ENCODE measurements at places on chromosomes 4 and X.

GRCh38 chrX:85544609-85545008 is 165.1 kb upstream of the POF1B start:
- DNase-seq, result no peak

DNA sequence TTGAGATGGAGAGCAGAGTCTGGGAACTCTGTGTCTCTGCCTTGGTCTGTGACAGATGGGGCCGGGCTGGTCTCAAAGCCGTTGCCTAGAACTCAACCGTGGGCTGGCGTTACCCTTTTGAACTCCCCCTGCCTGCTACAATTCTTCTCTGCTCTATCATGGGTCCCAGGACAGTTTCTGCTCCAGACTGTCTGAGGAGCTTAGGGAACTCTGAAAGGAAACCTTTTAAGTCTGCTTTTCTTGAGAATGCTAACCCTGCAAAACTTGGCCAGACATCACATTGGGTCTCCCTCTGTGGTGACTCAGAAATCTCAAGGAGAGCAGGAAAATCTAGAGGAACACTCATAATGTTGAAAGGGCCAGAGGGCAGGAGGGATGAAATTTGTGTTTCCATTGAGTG is 240.6 kb downstream of the CBR4 start:
- no peak for DNase-seq

DNA sequence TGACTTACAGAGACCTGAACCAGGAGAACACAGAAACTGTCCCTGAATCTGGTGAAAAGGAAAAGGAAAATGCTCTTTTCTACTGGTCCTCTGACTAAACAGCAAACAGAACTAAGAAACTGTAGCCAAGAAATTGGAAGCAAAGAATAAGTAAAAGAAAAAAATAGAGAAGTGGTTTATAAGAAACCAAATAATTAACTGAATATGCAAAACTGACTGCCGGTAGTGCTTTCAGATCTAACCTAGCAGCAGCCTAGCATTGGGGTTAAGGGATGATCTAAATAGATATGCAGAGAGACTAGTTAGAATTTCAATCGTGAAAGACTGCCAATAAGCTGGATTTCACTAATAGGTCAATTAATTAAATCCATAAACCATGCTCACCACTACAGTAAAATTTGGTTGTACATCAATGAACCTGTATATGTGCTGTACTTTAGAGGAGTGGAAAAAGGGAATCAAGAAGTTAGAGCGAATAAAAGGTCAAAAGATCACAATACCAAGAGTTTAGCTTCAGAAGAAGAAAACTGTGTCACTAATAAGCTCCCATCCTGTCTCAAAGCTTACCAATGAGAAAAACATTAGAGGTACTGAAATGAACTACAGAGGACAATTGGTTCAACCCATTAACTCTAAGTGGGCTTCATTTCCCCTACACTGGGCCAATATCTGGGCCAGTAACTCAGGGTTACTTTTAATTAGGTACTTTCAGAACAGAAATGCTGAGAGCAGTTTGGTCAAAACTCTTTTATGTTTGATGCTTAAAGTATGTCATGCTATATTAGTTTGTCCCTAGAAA is 53.6 kb downstream of the KLHL13 start:
- no peak for DNase-seq

- DNase-seq, result no peak
Measured at GRCh38 chr4:137890812-137891211, 351.3 kb downstream of the SLC7A11 start.

DNA sequence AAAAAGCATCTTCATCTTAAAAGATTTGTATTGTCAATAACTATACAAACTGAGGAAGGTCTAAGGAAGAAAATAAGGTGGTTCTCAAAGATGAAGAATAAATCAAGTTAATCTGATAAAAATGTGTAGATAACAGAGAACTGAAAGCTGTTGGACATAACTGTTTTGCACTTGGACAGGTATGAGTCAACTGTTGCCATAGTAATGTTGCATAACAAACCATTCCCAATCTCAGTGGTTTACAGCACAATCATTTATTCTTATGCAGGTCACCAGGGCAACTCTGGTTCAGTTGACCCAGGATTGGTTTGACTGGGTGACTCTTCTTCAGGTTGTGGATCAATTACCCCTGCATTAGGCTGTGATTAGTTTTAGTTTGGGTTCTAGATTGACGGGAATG is 2197.7 kb downstream of the ARAP2 start:
- peak; percentile 49 for DNase-seq

DNA sequence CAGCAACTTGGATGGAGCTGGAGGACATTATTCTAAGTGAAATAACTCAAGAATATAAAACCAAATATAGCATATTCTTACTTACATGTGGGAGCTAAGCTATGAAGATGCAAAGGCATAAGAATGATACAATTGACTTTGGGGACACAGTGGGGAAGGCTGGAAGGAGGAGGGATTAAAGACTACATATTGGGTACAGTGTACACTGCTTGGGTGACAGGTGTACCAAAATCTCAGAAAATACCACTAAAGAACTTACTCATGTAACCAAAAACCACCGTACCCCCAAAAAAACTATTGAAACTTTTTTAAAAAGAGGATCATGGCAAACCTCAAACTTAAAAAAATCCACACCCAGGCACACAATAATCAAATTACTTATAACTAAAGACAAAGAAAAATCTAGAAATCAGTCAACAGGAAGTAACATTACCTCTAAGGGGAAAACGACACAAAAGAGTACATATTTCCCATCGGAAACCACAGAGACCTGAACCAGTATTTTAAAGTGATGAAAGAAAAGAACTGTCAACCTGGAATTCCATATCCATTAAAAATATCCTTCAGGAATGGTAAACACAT is 241.8 kb downstream of the PRDM5 start:
- no peak for DNase-seq

- no peak for DNase-seq
Measured at GRCh38 chr4:20984576-20984836, 284.2 kb downstream of the PACRGL start.

DNA sequence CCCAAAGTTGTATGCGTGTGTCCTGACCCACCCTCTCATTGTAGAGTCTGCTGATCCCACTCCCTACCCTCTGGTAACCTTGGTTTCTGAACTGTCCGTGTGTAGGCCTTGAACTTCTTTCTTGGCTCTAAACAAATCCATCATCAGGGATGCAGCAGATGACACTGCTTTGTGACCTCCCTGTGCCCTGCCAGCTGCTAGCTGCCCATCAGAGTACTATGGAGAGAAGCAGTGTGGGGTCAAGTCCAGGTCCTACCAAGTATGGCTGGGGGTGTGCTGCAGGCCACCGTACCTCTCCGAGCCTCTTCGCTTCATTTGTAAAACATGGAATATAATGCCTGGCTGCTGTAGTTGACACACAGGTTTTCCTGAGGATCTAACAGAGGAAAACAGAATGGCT is 183.5 kb upstream of the RBPJ start:
- no peak for DNase-seq

DNA sequence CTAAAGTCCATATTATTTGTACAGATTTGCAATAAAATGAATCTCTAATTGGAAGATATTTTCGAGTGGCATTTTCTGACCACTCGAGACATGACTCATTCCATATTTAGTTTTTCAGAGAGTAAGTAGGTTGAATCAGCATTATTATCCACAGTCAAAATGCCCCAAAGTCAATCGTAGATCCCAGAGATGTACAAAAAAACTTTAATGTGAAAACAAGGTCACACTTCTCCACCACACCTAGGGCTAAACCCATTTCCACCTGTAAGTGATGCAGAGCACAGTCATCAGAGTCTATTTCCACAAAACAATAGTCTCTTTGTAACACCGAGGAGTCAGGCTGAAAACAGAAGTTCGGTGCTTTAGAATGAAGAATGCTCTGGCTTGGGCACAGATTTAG is 117.1 kb upstream of the TENM3 start:
- no peak for DNase-seq

GRCh38 chrX:24668111-24668510 is 21.0 kb upstream of the PCYT1B start:
- DNase-seq, result no peak

- no peak for DNase-seq
Measured at GRCh38 chr4:3475713-3476260, 12.7 kb downstream of the DOK7 start.

DNA sequence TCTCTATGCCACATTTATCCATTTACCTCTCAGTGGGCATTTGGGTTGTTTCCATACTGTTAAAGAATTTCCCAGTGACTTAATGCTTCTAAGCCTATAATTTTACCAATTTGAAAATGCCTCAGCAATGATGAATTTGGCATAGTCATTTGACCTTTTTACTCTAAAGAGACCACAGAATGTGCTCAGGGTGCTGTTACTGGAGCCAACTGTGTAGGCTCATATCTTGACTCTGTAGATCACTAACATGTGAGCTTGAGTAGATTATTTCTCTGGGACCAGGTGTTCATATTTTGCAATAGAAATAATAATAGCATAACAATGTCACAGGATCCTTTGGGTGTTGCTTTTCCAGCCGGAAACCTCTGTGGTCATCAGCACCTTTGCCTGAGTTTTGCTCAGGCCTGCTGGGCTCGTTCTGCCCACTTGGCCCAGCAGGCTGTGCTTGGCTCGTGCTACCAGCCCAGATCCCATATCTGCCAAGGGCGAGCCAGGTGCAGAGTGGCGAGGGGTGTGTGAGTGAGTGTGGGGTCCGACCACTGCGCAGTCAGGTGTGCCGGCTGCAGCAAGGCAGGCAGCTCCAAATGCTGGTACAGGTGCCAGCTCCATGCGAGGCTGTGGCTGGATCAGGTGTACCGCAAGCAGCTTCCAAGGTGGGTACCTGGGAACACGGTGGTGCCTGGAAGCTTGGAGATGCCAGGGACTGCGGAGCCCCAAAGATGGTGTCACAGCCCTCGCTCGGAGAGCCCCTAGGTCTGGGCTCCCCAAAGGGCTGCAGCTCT is 70.6 kb upstream of the ANK2 start:
- DNase-seq, result no peak

DNA sequence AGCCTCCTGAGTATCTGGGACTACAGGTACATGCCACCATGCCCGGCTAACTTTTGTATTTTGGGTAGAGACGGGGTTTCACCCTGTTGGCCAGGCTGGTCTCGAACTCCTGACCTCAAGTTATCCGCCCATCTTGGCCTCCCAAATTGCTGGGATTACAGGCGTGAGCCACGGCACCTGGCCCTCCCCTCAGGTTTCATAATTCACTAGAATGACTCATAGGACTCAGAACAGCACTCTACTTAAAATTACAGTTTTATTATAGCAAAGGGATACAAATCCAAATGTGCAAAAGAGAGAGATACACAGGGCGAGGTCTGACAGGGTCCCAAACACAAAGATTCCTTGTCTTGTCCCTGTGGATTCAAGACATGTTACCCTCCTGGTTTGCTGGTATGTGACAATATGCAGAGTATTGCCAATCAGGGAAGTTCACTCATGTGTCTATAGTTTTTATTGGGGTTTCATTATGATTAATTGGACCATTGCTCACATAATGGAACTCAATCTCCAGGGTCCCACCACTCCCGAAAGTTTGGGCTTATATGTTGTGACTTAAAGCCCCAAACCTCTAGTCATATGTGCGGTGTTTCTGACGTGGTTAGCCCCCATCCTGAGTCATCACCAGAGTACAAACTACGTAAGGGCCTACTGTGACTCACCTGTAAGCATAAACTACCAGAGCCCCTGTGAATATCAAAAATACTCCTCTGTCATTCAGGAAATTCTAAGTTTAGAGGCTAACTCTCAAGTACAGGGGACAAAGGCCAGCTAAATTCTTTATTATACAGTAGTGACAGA is 5.2 kb downstream of the YIPF6 start:
- no peak for DNase-seq

GRCh38 chrX:3262901-3263300 is 83.6 kb downstream of the MXRA5 start:
- peak; percentile 67 for DNase-seq

- no peak for DNase-seq
Measured at GRCh38 chrX:56762220-56762619, 33.2 kb downstream of the NBDY start.

GRCh38 chr4:8105306-8106100 is 53.1 kb downstream of the ABLIM2 start:
- no peak for DNase-seq

GRCh38 chr4:20370274-20370673 is 118.6 kb downstream of the SLIT2 start:
- DNase-seq, result no peak

GRCh38 chrX:129239371-129239770 is 283.9 kb downstream of the SMARCA1 start:
- no peak for DNase-seq

DNA sequence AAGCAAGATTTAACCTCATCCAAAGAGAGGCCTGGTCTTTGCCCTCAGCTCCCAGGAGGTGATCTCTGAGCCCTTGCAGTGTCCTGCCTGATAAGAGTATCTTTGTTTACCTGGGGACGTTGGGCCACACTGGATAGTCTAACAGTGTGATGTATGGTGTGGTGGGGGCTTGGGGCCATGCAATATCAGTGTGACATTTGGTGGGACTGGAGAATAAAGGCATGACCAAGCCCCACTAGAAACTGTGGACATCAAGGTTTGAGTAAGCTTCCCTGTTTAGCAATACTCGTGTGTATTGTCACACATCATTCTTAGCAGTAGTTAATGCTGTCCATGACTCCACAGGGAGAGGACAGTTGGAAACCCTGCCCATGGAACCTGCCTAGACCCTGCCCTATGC is 34.4 kb downstream of the BBS12 start:
- no peak for DNase-seq

DNA sequence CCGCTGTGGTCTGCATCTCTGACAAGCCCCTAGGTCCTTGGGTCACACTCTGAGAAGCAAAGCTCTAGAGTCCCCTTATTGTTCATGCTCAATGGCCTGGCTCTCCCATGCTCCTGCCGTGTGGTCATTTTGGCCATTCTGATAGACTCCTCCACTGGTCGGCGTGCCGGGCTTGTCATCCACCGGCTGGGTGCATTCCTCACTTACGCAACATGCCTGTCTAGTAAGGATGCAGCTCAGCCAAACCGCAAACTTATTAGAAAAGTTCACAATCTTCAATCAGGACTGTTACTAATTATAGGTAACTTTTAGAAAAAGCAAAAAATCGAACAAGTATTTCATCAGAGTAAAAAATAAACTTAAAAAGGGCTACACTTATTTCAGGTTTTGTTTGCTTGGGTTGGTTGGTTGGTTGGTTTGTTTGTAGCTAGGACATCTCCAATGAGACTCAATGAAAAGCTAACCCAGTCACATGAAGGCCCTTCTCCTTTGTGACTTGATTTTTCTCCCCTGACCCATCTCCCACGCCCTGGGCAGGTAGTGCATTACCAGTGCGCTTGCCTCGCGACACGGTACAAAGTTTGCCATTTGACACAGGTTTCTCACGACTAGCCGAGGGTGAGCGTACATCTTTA is 41.0 kb downstream of the IRF2 start:
- DNase-seq, result no peak

GRCh38 chr4:113997206-113997605 is 17.8 kb upstream of the ARSJ start:
- DNase-seq, result no peak

- DNase-seq, result peak; percentile 39
Measured at GRCh38 chrX:72121383-72121782, 10.3 kb downstream of the RTL5 start.
